GM12892 (cell line): ENCODE measurements at places on chromosomes 12 and 14.

- DNase-seq = no peak
Observed at GRCh38 chr14:81247271-81247766, 26.6 kb upstream of the GTF2A1 start.

- peak; percentile 44 for DNase-seq
Observed at GRCh38 chr12:104583301-104583700, 126.6 kb downstream of the CHST11 start.

GRCh38 chr14:75926431-75927115, 55.2 kb downstream of the TGFB3 start:
- no peak for DNase-seq

GRCh38 chr14:100906420-100906819, 2.9 kb upstream of the RTL1 start:
- no peak for DNase-seq

DNA sequence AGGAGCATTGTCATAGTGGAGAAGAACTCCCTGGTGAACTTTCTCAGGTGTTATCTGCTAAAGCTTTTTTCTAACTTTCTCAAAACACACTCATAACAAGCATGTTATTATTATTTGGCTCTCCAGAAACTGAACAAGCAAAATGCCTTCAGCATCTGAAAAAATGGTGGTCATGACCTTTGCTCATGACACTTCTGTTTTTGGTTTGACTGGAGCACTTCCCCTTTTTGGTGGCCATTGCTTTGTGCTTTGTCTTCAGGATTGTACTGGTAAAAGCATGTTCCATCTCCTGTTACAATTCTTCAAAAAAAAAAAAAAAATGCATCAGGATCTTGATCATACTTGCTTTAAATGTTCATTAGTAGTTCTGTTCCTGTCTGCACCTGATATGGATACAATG, 1241.6 kb upstream of the USP15 start:
- DNase-seq = no peak

DNA sequence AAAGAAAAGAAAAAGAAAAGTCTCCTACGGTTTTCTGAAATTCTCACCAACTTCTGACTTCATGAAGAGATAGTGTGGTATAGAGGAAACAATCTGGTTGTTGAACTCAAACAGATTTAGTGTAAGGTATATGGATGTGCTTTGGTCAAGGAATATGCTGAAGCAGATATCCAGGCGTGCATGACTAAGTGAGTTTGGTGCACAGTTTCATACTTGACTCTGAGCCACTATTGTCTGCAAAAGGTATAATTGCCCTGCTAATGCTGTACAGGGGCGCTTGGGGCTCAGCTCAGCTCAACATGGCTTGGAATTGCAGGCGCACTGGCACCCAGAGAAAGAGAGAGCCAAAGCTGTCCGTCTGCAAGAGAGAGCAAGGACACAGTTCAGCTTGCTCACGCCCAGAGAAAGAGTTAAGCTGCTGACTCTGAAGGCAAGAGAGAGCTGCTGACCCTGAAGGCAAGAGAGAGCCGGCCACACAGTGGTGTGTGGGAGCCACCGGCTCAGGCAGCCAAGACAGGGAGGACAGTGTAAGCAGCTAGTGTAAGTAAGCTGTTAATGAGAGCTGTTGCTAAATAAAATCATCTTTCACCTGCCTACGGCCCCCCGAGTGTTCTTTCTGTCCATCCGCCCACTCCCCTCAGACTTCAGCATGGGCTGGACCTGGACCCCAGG, 66.4 kb upstream of the SLC38A4 start:
- DNase-seq = no peak

DNA sequence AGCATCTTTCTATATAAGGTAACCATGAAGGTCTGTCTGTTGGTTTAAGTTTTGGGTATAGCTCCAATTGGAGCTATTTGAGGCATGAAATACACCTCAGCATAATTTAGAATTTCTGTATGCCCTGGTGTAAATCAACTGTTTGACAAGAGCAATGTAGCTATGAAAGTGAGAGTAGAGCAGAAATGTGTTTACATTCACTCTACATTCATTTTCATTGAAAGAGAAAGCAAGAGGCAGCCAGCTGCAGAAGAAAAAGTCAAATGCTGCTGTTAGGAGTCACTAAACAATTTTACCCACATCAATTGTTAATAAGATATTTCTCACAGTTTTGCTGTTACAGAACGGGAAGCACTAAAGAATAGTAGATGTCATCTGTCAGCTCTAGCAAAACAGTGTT, 252.5 kb downstream of the SLC6A15 start:
- DNase-seq = no peak

GRCh38 chr14:54038724-54039123, 82.1 kb upstream of the BMP4 start:
- DNase-seq = no peak

DNA sequence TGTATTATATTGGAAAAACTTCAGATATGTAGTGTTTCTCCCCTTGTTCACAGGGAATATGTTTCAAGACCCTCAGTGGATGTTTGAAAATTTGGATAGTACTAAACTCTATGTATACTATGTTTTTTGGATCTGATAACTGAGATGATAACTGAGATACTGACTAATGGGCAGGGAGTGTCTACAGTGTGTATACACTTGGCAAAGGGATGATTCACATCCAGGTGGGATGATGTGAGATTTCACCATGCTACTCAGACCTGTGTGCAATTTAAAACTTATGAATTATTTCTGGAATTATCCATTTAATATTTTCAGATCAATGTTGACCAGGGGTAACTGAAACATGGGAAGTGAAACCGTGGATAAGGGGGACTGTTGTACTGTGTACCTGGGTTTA, 13.8 kb downstream of the RAD51B start:
- DNase-seq = no peak

DNA sequence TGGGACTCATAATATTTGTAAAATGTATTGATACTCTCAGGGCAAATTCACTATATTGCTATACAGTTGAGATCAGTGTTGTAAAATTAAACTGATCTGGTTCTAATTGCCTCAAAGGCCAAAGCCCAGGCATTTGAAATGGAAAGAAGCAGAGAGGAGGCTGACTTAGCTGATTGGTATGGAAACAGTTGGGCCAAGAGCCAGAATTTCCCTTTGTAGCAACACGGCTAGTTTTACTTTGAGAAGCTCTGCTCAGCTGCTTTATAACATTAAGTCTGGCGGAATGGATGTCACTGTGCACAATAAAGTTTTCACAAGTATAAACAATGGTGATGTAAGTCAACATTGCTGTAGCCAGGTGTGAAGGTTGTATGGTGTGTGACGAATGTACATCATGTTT, 186.4 kb downstream of the MSRB3 start:
- DNase-seq = no peak

DNA sequence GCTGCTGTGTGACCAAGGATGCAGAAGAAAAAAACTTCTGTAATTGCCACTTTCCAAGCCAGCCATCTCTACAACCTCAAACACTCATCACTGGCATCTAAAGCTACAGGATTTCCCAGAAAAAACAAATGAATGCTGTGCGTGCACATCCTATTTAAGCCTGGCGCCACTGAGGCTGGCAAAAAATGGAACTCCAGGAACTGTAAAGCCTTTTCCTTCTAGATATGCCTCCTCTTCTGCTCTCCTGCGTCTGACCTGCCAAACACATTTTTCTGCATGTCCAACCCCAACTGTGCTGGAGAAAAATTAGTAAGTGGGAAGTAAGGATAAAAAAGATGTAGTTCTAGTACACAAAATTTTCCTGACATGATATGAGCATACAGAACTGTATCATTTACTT, 184.9 kb downstream of the ITPR2 start:
- DNase-seq = no peak

- DNase-seq = peak; percentile 52
Observed at GRCh38 chr12:50110127-50110761, 1.8 kb upstream of the COX14 start.

DNA sequence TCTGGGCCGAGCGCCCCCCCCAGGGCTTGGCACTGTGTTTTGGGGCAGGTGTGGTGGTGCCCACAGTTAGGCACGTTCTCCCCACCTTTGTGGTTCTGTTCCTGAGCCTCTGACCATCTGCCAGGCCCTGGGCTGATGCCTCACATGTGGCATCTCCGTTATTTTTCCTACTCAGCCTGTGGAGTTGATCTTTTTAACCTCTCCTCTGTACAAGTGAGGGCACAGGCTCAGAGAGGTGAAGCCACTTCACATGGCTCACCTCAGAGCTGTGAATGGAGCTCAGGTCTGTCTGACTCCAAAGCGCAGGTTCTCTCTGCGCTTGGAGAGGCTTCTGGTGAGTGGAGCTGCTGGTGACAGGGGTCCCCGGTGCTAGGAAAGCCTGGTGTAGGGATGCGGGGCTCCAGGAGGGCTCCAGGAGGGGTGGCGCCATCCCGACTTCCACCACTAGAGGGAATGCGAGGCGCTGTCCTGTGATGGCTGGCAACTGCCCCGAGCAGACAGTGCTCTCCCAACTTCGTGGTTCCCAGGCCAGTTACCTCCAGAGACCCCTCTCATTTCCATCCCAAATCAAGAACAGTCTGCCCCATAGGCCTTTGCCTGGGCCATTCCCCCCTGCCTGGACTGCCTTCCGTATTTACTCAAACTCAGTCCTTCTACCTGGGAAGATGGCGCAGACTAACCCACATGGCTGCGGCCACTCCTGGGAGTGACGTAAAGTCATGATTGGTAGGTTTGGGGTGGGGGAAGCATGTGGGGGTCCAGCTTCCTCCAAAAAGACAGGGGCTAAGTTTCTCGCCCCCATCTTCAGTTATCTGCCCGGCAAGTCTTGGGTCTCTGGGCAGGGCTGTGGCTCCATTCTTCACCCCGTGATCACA, 9.9 kb downstream of the BCL7A start:
- no peak for DNase-seq

DNA sequence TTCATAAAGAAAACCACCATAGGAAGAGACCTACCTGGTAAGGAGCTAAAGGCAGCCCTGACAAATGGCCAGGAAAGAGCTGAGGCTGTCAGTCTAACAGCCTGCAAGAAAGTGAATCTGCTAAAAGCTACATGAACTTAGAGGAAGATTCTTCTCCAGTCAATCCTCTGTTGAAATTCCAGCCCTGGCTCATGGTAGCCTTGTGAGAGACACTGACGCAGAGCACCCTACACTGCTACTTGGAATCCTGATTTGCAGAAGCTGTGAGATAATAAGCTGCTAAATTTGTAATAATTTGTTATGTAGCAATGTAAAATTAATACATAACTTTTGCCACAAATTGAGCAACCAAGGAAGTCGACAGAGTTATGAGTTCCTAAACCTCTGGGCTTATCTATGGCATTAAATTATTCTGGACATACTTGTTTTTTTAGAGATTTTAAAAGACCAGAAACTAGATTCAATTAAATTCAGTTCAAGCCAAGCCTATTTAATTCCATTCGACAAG, 257.0 kb downstream of the ETNK1 start:
- no peak for DNase-seq

DNA sequence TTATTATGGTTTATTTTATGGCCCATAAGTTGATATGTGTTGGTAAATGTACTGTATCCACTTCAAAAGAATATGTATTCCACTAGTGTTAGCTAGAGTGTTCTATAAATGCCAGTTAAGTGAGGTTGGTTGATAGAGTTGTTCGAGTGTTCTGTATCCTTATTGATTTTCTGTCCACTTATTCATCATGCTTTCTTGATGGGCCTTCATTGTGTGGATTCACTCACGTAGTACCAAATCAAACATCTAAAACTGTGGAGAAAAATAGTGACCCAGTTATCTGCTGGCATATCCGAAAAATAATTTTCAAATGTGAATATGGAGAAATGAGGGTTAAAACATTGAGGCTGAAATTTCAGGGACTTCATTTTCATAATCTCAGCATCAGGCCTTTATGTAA, 230.4 kb downstream of the TRHDE start:
- DNase-seq = no peak

GRCh38 chr12:76123259-76124212, 39.1 kb upstream of the NAP1L1 start:
- no peak for DNase-seq

- DNase-seq = no peak
Observed at GRCh38 chr14:77031759-77032490, 3.4 kb upstream of the IRF2BPL start.

- DNase-seq = no peak
Observed at GRCh38 chr12:104469066-104469465, 12.3 kb downstream of the CHST11 start.

GRCh38 chr12:10607885-10608458, 5.4 kb downstream of the MAGOHB start:
- no peak for DNase-seq

DNA sequence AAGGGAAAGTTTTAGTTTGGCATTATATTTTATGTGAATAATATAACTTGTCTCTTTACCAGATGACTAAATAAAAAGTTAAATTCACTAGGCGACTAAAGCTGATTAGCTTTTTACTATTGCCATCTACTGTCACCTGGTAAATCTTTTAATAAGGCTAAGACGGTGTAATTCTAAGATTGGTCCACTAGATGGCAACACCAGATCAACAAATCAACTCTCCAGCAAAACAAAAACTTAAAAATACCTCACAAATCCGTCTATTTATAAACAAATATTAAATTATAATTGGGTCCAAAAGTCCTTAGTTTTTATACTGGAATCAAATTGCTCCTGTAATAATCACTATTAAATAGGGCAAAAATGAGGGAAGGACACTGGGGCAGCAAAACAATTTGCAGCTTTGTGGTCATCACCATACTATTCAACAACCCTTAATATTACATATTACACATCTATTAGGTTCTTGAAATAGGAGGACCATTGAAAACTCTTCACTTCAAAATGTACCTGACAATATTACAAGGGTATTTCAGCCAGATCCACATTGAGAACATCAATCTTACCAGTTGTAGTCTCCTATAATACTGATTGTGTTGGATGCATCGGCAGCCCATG, 47.9 kb downstream of the GALC start:
- no peak for DNase-seq

DNA sequence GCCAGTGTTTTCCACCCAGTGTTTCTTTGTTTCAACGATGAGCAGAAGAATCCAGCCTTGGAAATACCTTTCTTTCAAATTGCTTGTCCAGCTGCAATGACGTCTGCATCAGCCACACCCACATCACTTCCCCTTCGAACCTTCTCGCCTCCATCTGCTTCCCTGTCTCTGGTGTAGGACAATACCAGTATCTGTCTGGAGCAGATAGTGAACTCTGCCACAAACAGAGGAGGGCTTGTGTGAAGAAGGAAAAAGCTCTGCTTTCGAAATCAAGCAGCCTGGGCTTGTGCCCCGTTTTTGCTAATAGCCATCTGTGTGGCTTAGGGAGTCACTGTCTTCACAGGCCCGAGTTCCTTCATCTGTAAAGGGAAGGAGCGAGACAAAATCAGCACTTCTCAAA, 415.4 kb downstream of the ZFP36L1 start:
- DNase-seq = no peak

DNA sequence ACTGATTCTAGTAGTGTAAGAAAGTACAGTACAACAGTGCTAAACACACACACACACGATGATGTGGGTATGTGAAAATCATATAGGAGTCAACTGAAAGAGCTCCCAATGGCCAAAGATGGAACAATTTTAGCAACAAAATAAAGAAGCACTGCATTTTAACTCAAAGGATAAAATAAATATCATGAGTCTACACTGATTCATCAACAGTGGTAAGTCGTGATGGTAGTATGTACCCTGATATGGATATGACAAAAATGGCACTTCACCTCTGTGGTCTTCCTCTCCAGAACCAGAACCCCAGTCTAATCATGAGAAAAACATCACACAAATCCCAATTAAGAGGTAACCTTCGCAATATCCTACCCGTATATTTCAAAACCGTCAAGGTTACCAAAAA, 41.4 kb upstream of the TBPL2 start:
- DNase-seq = no peak

- no peak for DNase-seq
Observed at GRCh38 chr12:68198507-68199086, 27.0 kb downstream of the IL26 start.
